ENCODE measurements at places on chromosomes 5 and 9. TPM values are rescaled to one million over a fixed set of nuclear protein-coding genes. Genes with fewer than 3 reads are reported as not detected.

ANKRD31 gene
- 0.21 TPM for total RNA-seq

DNA sequence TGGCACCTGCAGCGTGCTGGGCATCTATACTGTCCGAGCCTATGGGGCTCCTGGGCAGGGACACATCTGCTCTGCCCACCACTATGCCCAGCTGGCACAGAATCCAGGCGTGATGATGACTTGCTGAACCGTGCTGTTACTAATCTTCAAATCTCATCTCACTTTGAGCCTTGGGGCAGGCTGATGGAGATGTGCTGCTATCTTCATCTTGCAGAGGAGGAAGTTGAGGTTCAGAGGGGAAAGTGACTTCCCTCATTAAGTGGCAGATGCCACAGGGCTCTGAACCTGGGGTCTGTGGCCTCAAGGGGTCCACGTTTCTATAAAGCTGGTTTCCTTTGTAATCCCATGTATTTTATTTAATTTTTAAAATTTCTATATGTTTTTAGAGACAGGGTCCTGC, 4.7 kb downstream of the SLC2A6 start:
- DNase-seq = no peak

DNA sequence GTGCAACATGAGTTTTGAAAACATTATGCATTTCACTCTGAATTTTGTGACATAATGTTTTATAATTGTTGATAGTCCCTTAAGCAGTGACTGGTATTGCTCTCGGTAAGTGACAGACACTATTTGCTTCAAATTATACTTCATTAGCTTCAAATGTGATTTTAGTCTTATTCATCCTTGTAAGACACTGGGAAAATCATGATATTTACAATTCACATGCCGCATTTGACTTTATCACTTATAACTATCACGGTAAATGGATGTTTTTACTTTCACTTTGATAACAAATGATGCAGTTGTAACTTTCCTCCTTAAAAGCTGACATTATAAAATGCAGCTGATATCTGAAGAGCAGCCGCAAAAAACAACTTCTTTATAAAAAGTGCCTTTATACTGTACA, 44.1 kb upstream of the ITGA2 start:
- DNase-seq = no peak

DNA sequence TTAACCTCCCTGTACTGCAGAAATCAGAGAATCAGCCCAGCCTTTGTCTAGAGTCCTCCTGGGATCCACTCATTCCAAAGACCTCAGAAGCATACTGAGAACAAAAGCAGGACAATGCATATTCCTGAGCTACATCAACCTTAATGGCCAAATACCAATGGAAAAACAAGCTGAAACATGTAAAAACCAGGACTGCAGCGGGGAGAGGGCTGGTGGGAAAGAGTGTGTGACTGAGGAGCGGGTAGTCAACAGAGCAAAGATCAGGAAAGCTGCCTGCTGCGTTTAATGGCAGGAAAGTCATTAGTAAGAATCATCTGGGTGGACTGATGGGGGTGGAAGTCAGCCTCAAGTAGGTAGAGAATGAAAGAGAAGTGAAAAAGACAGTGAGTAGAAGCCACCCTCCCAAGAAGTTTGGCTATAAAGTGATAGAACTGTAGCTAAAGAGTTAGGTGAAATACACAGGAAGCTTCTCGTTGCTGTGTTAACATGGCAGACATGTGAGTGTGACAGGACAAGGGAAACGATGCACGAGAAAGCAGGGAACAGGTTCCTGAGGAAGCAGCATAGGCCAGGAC, 88.1 kb downstream of the OTULIN start:
- DNase-seq = no peak

All from kidney epithelial cell (primary cell).